ENCODE measurements at places on chromosomes 1 and 21. TPM values are rescaled to one million over a fixed set of nuclear protein-coding genes. Genes with fewer than 3 reads are reported as not detected.

Gene CCDC27
- not detected for total RNA-seq

Gene DCDC2B
- not detected for total RNA-seq

Gene ZYG11A
- 4.2 TPM for total RNA-seq

Gene ZMYND12
- total RNA-seq, result 0.68 TPM

Gene SPRR2E
- not detected for total RNA-seq

Gene CFAP45
- not detected for total RNA-seq

Gene FMO4
- total RNA-seq, result 2.0 TPM

Gene PADI2
- total RNA-seq, result 0.20 TPM

GRCh38 chr1:59752556-59753414 lies 62.0 kb upstream of the HOOK1 start:
- DNase-seq, result no peak

DNA sequence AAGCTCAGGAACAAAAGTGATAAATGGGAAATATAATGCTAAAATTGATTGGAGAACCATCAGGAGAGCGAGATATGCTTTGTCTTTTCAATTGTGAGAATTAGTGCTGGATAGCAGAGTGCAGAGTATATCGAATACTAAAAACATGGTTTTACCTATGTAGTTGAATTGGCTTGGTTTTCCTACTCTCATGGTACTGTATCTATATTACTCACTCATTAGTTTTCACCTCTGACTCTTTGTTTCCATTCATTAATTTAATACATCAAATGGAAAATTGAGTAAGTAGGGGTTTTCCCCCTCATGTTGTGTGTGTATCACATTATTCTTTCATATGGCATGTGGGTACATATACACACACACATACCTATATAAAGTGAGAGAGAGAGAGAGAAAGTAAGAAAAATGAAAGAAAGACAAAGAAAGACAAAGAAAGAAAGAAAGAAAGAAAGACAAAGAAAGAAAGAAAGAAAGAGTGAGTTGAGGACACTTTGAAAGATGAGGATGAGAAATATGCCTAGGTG lies 1574.5 kb downstream of the MRPL39 start:
- DNase-seq, result no peak

DNA sequence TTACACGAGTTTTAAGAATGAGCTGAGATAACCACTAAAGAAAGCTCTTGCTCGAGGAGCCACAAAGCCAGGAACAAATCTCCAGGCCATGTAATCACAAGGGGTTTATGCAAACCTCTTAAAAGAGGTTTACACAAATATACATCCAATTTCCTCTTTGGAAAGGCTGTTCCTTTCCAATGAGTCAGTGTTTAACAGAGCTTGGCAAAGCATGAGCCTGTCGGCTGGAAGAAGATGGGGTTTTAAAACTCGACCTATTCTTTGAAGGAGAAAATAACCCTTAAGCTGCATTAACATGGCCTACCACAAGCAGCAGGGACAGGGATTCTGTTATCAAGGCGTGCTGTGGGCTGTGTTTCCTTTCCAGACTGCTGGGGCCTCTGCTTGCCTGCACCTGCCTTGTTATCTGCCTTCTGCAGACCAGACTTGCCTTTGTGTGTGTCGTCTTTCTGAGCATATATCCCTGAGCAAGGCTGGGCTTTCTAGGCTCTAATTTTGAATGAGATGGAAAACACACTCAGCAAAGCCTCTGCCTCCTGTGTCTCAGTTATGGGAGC lies 40.6 kb upstream of the CYP2J2 start:
- DNase-seq, result peak; percentile 22

DNA sequence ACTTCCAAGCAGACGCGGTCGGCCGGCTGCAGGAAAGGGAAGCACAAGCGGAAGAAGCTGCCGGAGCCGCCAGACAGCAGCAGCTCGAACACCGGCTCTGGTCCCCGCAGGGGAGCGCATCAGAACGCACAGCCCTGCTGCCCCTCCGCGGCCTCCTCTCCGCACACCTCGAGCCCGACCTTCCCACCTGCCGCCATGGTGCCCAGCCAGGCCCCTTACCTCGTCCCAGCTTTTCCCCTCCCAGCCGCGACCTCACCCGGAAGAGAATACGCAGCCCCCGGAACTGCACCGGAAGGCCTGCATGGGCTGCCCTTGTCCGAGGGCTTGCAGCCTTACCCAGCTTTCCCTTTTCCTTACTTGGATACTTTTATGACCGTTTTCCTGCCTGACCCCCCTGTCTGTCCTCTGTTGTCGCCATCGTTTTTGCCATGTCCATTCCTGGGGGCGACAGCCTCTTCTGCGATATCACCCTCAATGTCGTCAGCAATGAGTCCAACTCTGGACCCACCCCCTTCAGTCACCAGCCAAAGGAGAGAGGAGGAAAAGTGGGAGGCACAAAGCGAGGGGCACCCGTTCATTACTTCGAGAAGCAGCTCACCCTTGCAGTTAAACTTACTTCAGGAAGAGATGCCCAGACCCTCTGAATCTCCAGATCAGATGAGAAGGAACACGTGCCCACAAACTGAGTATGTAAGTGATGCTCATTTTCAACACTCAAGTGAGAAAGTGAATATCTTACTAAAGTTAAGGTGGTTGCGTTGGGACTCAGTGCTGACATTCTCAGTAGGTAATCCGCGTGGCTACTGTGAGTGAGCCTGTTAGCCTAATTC lies 25.5 kb downstream of the UTS2 start:
- DNase-seq, result no peak

DNA sequence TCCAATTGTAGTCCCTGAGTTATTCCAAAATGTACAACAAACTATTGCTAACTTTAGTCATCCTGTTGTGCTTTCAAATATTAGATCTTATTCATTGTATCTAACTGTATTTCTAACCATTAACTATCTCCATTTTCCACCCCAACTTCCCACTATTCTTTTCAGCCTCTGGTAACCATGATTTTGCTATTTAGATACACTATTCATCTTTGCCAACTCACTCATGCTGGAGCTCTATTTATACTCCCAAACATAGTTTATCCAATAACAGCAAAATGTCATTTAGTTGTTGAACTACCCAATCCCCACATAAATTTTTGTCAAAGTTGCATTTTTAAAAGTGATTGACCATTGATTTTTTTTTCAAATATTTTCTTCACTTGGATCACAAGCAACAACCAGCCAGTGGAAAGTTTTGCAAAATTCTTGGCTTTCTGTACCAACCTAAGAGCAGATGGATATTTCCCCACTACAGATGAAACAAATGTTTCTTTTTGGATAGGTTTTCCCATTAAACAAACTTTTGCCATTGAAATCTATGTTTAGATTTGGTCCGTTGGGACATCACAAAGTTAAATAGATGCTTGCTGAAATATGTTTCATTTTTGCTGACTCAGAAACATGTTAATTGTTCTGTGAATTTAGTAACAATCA lies 866.0 kb downstream of the LTN1 start:
- no peak for DNase-seq

DNA sequence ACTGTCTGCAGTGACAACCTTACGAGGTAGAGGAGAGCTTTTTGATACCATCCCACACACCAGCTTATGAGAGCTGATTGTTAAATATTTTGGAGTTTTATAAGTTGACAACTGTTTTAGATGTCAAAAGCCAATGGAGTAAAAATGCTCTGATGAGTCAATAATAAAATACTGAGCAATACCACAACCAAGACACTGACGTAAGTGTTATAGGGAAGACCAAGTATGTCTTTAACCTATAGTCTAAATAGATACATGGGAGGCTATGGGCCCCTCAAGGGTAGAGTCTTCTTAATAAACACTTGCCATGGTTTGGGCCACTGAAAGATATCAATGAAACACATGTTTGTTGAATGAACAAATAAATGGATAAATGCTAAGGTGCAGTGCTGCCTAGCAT lies 49.2 kb downstream of the DUSP10 start:
- no peak for DNase-seq

DNA sequence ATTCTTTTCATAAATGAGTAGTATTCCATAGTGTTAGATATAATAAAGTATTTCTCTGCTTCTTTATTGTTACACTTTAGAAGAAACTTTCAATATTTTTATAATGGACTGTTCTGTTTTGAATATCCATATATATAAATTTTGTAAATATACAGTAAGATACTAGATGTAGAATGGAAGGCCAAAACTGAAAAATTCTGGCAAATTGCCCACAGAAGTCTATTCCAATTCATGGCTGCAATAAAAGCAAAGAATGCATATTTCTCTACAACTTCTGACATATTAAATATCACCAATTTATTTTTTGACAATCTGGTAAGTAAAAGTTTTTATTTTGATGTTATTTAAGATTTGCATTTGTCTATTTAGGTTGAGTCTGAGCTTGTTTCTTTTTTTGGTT lies 532.5 kb downstream of the NCAM2 start:
- no peak for DNase-seq

DNA sequence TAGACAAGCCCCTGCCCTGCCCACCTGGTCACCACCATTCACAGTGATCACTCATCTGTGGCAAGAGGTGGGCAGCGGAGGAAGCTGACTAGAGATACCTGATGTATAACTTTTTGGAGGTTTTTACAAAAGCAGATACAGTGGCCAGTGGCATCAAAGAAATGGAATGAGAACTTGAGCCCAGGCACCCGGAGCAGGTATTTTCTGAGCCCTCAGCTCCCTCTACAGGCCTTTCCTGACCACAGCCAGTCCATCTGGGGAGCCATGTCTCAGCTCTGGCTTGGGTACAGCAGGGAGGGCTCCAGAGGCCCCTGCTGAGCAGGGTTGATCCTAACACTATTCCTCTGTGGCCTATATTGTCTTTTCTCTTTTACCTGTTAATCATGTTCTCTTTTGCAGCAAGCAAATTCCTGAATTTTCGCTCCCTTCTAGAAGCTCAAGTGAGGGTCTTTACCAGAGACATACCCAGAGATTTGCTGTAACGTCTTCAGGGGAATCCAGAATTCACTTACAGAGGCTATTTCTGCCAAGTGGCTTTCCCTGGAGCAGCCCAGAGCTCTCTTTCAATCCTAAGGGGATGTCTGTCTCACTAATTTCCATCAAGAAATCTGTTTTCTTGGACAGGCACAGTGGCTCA lies 27.3 kb downstream of the GPR157 start:
- DNase-seq, result peak; percentile 48

GRCh38 chr1:118984086-118984721 lies 3.9 kb downstream of the TBX15 start:
- DNase-seq, result no peak

DNA sequence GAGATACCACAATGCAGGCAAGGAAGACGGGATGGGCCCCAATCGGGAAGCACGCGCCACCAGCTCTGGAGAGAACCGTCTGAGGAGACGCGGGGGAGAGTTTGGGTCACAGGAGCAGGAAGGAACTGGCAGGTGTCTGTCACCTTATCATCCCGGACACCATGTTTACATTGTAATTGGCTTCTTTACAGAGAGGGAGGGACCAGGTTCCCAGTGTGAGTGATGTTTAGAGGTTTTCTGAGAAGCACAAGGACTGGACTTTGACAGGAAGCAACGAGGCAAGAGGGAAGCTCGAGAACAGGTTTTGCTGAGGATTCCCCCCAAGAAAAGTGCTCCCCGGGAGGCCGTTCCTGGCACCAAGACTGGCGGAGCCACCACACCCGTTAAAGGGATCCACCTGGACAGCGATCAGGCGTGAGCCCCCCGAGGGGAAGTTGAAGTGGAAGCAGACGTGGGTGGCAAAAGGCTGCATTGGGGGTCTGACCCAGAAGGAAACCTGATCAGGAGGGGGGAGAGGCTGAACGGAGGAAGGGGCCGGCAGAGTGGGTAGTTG lies 957 bp downstream of the EPS15 start:
- DNase-seq, result peak; percentile 50

DNA sequence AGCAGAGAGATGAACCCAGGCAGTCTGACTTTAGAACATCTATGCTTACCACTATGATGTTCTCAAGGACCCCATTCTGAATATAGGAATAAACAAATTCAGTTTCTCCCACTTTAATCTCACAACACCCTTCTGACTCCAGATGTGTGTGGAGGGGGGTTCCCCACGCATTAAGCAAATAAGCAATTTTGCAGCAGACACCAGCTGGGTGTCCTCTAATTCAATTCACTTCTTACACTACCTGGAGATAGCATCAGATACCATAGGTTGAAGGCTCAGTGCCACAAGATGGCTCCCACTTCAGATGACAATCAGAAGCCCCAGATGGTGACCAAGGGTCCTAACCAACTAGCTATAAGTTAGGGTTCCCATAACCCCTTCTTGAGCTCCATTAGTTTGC lies 30.3 kb upstream of the CEP350 start:
- no peak for DNase-seq

DNA sequence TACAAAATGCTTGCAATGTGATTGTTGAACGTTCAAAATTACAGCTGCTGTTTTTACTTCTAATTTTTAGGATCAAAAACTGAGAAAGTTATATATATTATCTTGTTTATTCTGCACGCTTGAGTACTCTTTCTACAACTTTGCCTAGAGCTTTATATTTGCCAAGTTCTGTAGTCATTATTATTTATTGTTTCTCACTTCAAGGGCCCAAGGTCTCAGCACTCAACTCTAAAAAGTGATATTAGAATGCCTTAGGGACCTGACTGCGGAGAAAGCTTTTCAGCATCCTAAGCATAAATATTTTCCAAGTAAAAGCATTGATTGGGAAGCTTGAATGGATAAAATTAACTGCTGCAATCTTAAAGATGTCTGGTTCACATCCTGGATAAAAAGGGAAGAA lies 83.6 kb downstream of the UBE2U start:
- DNase-seq, result no peak

- no peak for DNase-seq
These were observed 33.3 kb upstream of the KIF26B start for GRCh38 chr1:245121523-245121922.

DNA sequence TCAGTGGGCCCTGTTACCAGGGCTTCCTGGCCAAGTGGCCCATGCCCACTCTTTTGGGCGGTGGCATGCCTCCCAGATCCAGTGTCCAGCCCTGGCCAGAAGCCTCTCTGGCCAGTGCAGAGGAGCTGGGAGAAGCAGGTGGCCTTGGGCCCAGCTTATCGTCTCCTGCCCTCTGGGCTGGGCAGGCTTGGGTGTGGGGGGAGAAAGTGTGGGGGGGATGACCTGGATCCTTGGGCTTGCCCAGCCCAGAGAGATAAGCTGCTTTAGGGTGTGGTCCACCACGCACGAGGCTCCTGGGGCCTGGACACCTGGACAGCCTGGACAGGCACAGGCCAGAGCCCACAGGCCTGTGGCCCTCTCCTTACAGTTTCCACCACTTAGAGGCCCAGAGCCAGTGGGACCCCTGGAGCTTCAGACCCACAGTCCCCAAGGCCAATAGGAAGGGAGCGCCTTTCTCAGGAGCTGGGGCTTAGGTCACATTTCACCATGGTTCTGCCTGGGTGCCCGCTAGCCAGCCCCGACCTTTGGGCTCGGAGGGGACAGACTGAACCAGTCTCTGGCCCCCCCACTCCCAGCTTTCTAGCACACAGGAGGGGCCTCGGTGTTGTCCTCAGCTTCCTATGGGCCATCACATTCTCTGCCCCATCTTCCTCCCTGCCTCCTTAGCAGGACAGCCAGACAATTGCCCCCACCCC lies 1.8 kb downstream of the ESPN start:
- no peak for DNase-seq

Data from Caki2 (cell line).